ENCODE measurements at places on chromosomes 1 and 21. TPM values are rescaled to one million over a fixed set of nuclear protein-coding genes. Genes with fewer than 3 reads are reported as not detected.

GRCh38 chr1:103194060-103194459 is 85.7 kb upstream of the COL11A1 start:
- no peaks in the 10 kb centered on the region for H3K36me3 ChIP-seq
- no peaks in the 10 kb centered on the region for H3K4me1 ChIP-seq
- no peak overlapping the region for H3K27ac ChIP-seq
- no peak overlapping the region for H3K4me3 ChIP-seq

DNA sequence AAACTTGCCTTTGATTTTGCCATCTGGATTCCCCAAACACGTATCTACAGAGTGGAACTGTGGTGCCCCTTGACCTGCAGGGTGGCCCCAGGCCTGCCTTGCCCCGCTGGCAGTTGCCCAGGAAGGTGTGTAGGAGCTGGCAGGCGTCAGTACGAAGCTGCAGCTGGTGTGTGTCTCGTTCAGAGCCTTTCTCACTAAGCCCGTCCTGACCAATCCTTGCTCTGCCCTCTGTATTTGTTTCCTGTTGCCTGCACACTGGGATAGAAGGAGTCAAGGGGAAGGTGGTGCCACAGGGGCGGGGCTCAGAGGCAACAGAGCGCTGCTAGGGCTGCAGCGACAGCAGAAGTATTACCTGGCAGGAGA is 5.2 kb upstream of the VSIG8 start:
- H3K27ac ChIP-seq: peak overlapping the region; percentile 88
- peak; percentile 70 for DNase-seq
- peaks cover 2% of the 10 kb centered on the region for H3K4me1 ChIP-seq

DNA sequence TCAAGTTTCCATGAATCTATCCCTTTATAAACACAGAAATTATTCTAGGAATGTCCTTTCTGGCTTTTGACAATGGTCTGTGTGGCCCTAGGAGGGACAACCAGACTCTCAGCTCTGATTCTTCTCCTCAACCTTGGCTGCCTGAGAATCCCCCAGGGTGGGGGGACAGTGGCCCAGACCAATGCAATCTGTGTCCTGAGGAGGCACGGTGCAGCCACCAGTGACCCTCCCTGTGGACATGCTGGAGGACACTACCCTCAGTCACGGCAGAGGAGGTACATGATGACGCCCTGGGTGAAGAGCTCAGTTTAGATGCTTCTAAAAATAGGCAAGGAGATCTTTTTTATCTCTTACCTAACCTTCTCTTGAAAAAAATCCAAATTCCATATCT is 91.7 kb downstream of the PGBD5 start:
- no peaks in the 10 kb centered on the region for H3K27me3 ChIP-seq
- no peaks in the 10 kb centered on the region for H3K36me3 ChIP-seq
- H3K27ac ChIP-seq: no peak overlapping the region
- no peaks in the 10 kb centered on the region for H3K4me1 ChIP-seq

VAMP4 gene
- total RNA-seq: 10.5 TPM
